HL-60 (cell line): ENCODE measurements at places on chromosomes 5 and 9.

- DNase-seq = no peak
Observed at GRCh38 chr5:169166078-169166477, 134.9 kb downstream of the SLIT3 start.

DNA sequence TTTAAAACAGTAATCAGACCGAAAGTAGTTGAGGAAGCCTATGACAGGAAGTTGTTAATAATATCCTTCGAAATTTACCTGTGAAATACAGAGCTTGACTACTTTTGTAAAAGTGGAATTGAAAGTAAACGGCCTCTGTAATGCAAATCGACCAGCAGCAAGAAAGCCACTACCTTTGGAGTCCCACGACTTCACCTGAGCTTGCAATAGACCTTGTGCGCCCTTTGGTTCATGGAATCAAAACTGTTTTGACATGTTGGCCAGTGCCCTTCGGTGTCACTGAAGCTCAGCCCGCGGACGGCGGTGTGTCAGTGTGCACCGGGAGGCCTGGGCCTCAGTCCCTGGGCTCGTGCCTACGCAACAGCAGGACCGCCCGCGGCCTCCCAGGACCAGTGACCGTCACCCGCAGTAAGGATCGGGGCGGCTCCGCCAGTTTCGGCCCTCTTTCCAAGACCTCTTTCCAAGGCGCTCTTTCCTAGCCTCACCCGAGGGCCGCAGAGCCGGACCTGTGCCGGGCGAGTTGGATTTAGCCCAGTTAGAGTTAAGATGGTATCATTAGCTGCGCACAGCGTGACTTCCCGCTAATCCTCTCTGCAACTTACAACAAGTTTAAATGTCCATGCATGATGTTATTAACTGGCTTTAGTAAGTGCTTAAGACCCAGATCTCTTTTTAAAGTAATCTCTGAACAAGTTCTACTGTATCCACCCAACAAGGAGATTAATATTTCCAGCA lies 223.3 kb downstream of the MEF2C start:
- DNase-seq = no peak

- no peak for DNase-seq
Observed at GRCh38 chr9:101832486-101832885, 94.0 kb upstream of the GRIN3A start.

DNA sequence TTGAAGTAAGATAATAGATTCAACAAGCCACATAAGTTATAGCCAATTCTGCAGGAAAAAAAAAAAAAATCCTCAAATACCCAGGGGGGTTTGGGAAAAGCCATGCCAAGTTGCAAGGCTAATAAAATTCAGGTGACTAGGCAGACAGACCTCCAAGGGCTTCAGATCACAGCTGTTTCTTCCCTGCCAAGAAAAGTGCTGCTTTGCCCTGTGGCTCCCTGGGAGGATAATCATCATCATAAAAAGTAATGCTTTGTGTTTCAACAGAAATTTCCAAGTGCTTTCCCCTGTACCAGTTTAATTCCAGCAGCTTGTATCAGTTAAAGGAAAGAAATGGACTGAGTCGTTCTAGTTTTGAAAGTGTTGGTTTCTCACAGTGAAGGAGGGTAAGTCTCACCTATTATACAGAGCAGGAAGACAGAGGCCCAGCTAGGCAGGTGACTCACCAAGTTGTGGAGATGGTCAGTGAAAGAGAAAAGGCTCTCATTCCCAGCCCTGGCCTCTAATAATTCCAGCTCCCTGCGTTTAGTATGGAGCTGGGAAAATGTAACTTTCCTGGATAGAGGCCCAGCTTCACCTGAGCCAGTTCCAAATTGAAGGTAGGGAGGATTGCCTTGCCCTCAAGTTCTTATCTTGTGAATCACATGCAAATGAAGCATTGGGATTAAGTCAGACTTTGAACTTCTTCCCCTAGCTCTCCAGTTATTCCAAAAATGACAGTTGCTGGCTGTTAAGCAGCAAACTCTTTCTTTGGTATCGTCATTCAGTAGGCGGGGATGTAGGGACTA lies 263.4 kb downstream of the GRIA1 start:
- no peak for DNase-seq

DNA sequence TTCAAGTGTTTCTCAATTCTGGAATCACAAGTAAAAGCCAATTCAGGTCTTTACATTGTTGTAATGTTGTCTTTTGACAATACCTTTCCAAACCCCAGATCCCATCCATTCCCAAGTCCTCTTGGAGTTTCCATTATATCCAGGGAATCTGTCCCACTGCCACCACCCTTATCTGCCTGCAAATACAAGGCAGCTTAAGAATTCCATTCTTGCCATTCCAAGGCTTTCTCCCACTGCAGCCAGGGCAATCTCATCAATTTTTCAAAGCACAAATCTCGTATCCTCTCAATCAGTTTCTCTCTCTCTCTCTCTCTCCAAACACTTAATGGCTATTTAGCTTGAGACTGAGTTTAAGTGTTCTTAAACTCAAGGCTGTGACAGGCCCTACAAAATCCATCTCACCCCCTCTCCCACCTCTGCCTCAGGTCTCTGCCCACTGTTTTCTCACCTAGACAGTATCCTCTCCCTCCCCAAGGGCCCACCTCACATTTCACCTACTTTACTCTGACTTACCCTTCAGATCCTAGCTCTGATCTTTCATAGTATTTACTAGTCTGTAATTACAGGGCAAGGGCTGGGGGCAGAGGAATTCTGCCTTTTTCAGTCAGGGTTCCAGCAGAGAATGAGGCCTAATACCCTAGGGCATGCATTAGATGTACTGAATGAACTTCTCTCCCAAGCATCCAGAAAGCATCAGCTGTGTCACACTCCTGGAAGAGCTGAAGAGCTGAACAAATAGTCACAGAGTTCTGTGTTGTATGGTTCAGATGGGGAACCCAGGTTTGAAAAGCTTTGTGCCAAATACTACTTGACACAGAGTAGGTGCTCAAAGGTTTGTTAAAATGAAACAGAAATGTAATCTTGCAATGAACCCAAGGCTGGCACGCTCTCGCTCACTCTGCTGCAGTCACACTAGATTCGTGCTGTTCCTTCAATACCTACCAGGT lies 46.0 kb downstream of the RAPGEF1 start:
- DNase-seq = no peak

DNA sequence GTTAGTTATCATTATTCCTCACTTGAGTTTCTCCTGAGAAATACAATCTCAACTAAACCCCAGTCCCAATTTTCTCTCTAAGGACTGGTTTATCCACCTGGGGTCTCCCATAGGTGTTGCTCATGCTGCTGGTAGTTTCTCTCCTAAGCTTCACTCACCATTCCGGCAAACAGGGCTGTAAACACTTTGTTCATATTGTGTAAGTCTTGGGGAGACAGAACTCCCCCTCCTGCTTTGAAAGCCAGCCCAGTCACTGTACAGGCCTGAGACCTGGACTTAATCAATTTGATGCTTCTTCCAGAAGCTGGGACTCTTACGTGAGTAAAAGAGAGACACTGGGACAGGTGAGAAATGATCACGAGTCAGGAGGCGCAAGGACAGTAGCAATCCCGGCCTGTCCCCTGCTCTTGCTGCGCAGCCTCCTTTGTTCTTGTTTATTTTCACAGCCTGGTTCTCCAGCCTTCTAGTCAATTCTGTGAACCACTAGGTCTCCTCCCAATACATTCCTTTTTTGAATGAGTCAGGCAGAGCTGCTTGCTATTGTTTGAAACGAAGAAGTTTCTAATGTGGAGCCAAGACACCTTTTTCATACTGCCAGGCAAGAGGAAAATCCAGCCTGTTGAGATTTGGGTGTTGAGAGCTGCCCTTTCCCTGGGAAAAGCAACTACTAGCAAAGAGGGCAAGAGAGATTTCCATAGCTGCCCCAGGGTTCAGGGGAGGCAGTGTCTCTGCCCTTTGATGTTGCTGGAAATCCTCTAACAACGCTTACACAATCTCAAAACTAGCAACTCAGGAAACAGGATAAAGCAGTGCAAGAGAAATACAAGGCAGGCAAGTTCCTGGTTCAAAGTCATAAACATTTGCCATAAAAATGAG lies 9.2 kb upstream of the SHROOM1 start:
- no peak for DNase-seq

DNA sequence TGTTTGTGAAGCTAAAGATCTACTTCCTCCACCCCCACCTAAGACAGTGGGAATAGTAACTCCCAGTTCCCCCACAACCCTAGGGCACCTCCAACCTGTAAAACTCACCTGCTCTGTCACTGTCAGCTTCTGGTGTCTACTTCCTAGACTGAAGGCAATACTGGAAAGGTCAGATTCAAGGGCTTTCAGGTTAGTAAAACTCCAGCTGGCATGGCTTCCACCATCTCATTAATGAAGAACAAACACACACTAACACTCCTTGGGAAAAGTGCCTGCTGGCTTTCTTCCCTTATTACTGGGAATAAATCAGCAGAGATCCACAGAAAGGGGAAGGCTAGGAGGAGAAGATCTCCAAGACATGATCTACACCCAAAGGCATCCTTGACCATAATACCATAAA lies 109.9 kb downstream of the TMEM174 start:
- DNase-seq = no peak

DNA sequence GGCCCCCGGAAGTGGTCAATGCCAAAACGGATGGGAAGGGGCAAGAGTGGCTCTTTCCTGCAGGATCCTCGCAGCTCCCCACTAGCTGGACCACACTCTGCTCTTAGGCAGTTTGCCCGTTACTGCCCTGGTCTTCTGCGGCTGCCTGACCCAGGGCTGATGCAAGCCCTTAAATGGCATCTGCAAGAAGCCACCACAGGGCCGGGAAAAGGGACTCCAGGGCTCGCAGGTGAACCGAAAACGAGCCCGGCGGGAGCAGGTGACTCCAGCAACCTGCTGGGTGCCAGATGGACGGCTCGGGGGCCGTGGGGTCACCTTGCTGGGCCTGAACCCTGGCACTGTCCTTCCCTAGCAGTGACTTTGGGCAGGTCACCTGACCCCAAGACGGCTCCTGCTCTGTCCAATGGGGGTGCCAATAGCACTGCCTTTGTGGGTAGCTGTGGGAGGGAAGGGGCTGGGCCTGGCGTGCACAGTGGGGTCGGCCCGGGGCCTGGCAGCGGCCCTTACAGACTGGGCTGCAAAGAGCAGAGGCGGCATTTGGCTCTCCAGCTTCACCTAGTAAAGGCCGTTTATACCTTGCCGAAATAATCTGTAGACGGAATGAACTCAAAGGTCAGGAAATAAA lies 1.3 kb downstream of the TMEM250 start:
- no peak for DNase-seq

DNA sequence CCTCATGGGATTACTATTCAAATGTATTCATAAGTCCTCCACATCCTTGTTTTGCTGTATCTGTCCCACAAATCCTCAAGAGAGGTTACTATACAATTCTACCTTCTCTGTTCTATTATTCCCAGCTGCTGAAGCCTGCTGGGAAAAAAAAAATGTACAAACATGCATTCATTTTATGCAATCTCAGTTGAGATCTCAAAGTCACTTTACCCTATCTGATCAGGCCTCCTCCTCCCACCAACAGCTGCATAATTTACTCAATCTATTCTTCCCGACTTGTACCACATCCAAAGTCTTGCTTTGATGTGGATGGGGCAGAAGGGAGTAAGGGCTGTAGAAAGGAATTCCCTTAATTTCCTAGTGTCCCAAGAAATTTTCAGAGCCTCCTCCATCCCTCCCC lies 28.6 kb downstream of the PSIP1 start:
- DNase-seq = no peak

DNA sequence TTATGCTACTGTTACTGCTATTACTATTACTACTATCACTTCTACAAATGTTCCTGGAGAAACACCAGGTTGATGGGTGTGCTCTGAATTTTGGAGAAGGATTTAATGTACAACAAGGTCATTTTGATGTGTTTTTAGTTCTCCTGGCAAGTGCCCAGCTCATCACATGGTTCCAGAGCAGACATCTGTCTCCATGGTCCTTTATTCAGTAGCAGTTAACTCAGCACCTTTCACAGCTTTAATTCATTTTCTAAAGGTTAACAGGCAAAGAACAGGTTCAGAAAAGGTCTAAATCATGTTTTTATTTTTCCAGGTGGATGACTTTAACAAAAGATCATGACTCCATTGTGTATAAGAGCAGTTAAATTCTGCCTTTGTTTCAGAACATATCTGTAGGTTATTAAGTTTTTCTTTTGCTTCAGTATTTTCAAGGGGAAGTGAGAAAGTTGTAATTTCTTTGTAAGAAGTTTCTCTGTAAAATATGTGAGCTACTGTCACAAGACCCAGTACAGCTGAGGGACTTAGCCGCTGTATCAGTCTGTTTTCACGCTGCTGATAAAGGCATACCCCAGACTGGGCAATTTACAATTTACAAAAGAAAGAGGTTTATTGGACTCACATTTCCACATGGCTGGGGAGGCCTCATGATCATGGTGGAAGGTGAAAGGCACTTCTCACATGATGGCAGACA lies 41.9 kb downstream of the MTRR start:
- no peak for DNase-seq

DNA sequence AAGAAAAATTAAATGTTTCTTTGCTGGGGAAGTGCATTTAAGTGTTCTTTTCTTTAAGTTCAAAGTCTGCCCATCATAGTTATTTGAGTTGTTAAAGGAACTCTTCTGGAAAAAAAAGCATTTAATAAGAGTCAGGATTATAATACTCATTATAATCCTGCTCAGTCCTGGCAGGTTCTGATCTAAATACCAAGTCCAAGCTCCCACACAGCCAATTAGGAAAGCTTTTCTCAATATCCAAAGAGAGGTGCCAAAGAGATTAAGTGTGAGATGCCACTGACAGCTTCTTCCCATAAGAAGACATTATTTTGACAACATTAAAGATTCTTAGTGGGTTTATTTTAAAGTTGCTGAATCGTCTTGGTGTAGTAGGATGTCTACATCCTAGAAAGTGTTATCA lies 235.2 kb upstream of the DAB2 start:
- no peak for DNase-seq

- no peak for DNase-seq
Observed at GRCh38 chr9:123033352-123033751, at the start of gene GPR21. TSS of gene GPR21 (plus strand) at chr9:123033667. CDS start at chr9:123034567, 900 bp downstream.

- no peak for DNase-seq
Observed at GRCh38 chr5:115126303-115126702, 43.4 kb downstream of the TRIM36 start.

- no peak for DNase-seq
Observed at GRCh38 chr5:31832966-31833365, 194.0 kb downstream of the PDZD2 start.

- no peak for DNase-seq
Observed at GRCh38 chr9:103991698-103992097, 102.4 kb upstream of the SMC2 start.
